Suprapubic skin (tissue), 4 donors: ENCODE measurements at places on chromosomes 2 and 18.

DNA sequence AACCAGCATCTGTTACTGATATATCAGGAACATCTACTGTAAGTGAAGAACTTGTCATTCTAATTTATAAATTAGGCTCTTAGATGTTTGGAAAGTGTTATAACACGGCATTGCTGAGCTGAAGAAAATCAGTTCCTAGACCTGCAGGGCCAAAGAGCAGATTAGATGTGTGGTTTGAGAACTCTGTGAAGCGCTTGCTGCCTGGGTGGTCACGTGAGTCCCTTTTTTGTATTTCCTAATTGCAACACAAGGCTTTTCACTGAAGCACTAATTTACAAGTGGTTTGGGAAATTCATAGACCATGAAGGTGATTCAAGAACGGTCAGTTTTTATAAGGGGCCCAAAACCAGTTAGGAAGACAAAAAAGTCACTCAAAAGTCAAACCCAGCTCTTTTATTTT, 106.9 kb upstream of the SP3 start:
- DNase-seq = no peak

GRCh38 chr2:109061736-109062135, 67.3 kb upstream of the SH3RF3 start:
- no peak for DNase-seq

GRCh38 chr2:224890372-224890771, 151.9 kb downstream of the DOCK10 start:
- no peak for DNase-seq

- no peak for DNase-seq
Observed at GRCh38 chr2:211845338-211846035, 693.1 kb downstream of the ERBB4 start.

DNA sequence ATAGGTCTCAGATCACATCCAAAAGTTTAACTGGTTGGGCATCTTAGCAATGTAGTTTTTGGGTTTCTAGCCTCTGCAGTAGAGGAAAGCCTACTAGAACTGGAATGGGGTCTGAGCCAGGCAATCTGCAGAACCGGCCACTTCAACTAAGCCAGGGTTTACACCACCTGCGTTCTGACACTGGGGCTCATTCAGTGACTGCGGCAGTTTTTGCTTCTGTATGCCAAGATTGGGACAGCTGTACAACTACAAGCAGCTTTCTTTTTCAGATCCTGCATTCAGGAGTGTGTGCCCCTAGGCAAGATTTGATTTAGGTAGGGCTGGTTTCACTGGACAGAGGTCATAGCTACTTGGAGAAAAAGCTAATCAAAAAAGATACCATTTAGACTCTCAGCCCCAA, 43.7 kb upstream of the IGFBP5 start:
- no peak for DNase-seq

GRCh38 chr2:241797441-241798080, 11.4 kb upstream of the NEU4 start:
- no peak for DNase-seq

DNA sequence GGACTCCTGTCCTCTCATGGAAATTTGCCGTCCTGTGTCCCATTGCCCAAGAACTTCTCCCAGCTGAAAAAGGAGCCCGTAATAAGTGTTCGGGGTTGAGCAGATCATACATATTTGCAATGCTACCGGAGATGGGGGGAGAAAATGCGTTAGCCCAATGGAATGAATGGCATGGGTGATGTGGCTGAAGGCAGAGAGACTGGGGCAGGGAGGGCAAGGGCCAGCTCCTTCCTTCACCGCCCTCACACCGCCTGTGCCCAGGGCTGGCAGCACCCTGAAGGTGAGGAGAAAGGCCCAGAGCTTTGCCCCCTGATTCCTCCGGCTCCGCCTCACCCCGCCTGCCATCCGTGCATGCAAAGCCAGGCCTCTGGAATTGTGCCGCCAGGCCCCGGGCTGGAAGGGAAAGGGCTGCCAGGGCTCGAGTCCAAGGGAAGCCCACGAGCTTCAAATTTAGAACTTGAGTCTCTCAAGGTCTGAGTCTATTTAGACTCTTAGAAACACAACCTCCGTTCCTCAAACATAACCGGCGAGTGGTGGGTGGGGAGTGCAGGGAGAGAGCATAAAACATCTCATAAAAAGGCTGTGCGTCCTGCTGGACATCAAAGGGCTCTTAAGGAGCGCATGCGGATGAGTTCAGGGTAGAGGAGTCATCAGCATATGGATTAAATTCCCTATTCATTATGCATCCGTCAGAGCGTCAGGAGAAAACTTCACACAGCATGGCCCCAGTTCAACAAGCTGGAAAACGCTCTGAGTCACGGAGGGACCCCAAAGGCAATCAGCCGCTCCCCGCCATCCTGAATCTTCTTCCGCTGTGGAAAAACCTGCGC, 121.7 kb upstream of the GLI2 start:
- DNase-seq = no peak

- DNase-seq = no peak
Observed at GRCh38 chr18:10926621-10927161, 222.7 kb downstream of the PIEZO2 start.

- no peak for DNase-seq
Observed at GRCh38 chr2:61946666-61947065, 41.2 kb downstream of the COMMD1 start.

GRCh38 chr2:230872151-230872967, 7.6 kb downstream of the ITM2C start:
- peak; percentile 67 for DNase-seq

GRCh38 chr2:129233751-129234406, 745.6 kb upstream of the RAB6C start:
- no peak for DNase-seq

GRCh38 chr18:4543711-4544110, 88.6 kb upstream of the DLGAP1 start:
- no peak for DNase-seq

GRCh38 chr18:74498712-74499627, 2.8 kb downstream of the CNDP2 start:
- DNase-seq = peak; percentile 79

DNA sequence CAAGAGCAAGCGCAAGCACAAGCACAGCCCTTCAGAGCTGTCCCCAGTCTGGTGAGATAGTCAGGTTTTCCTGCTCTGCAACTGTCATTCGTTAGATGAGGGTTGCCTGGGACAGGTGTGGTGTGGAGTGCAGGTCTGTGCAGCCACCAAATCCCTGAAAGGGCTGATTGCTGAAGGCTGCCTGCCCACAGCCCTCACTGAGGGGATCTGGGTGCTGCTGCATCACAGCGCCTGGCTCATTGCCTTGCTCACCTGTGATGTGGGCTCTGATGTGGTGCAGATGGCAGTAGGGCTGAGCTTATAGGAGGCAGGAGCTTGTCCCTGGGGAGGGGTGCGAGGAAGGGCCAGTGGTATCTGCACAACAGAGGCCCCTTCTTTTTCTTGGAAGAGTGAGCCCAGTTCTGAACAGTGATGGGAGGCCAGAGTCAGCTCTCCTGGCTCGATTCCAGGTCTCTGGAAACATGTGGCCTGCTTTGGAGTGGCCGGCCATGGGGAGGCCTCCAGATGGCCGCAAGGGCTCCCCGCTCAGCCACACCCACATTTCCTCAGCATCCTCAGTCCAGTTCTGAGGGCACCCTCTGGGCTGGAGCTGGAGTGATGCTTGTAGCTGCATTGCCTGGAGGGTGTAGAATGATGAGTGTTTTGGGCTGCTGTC, 11.4 kb downstream of the UBE2F start:
- no peak for DNase-seq

GRCh38 chr2:44364604-44365003, 2.9 kb downstream of the CAMKMT start:
- DNase-seq = no peak
